T-helper 1 cell (primary cell): ENCODE measurements at places on chromosomes 6 and 20.

- no peak for DNase-seq
Measured at GRCh38 chr6:152697634-152698033, at the start of gene MYCT1. TSS of gene MYCT1 (plus strand) at chr6:152697897. CDS start at chr6:152697903, 6 bp downstream.

GRCh38 chr6:11754625-11755271, 23.9 kb downstream of the ADTRP start:
- DNase-seq = no peak

DNA sequence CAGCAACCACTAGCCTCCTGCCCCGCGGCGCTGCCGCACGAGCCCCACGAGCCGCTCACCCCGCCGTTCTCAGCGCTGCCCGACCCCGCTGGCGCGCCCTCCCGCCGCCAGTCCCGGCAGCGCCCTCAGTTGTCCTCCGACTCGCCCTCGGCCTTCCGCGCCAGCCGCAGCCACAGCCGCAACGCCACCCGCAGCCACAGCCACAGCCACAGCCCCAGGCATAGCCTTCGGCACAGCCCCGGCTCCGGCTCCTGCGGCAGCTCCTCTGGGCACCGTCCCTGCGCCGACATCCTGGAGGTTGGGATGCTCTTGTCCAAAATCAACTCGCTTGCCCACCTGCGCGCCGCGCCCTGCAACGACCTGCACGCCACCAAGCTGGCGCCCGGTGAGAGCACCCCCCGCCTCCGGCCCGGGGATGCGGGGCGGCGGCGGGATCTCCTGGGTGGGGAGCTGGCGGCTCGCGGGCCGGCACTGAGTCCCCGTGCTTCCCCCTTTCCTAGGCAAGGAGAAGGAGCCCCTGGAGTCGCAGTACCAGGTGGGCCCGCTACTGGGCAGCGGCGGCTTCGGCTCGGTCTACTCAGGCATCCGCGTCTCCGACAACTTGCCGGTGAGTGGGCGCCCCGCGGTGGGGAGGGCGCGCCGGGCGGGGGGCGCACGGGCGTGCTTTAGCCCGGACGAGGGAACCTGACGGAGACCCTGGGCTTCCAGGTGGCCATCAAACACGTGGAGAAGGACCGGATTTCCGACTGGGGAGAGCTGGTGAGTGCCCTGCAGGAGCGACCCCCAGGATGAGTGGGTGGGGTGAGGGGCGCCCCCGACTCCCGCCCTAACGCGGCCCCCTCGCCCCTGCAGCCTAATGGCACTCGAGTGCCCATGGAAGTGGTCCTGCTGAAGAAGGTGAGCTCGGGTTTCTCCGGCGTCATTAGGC, 585 bp downstream of the PIM1 start:
- DNase-seq = peak; percentile 68

DNA sequence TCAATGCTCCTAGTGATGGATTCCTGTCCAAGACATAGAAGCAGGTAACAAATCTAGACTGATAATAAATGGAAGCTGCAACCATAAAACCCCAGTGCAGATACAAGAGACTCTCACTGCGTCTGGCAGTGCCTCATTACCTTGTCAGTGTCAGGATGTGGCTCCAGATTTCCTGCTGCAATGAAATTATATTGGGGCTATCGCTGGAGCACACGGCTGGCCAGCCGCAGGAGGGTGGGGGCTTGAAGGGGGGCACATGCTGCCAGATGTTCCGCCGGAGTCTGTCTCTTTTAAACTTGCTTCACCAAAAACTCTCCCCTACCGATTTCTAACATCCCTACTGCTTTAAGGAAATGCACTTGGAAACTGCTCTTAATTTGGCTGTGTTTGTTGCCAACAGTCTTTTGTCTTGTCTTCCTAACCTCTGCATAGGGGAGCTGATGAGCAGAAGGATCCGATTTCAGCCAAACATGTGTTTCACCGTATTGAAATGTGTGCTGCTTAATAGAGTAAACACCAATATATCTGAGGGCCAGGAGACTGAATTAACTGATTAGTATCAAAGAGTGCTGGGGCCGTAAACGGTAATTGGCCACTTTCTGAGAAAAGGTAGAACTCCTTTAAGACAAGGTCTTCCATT, 102.2 kb upstream of the EXOC2 start:
- DNase-seq = no peak

DNA sequence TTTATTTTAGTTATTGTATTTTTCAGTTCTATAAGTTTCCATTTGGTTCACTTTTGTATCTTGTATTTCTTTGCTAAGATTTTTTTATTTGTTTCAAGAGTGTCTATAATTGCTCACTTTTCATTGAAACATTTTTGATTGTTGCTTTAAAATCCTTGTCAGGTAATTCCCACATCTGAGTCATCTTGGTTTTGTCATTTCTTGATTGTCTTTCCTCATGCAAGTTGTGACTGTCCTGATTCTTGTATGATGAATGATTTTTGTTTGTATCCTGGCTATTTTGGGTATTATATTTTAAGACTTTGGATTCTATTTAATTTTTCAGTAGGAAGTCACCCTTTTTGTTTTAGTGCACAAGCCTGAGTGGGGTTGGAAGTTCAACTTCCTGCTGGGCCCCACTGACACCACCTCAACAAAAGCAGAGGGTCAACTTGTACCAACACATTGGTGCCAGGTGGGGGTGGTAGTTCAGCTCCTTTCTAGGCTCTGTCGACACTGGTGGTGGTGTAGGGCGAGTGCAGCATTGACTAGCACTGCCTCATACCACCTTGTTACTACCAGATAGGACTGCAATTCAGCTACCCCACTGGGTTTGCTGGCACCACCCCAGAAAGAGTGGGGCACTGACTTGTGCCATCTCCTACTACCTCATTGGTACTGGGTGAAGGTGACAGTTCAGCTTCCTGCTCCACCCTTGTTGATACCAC, 8.8 kb downstream of the RSPH3 start:
- no peak for DNase-seq

DNA sequence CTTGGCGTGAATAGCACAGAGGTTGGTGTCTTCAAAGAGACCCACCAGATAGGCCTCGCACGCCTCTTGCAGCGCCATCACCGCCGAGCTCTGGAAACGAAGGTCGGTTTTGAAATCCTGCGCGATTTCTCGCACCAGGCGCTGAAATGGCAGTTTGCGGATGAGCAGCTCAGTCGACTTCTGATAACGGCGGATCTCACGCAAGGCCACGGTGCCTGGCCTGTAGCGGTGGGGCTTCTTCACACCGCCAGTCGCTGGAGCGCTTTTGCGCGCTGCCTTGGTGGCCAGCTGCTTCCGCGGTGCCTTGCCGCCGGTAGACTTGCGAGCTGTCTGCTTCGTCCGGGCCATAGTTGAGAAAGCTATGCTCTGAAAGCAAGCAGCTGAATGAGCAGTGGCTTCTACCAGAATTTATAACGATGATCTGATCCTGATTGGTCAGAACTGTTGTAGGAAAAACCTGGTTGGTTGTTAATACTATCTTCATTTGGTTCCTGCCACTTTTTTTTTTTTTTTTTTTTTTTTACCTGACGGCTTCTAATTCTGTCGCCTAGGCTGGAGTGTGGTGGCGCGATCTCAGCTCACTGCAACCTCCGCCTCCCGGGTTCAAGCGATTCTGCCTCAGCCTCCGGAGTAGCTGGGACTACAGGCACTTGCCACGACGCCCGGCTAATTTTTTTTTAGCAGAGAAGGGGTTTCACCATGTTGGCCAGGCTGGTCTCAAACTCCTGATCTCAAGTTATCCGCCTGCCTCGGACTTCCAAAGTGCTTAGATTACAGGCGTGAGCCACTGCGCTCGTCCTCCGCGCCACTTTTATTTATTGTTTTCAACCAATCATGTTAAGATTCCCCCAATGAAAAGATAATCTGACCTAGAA, 21.5 kb downstream of the OR2B2 start:
- DNase-seq = peak; percentile 72

GRCh38 chr20:61100489-61100888, 151.6 kb upstream of the CDH4 start:
- DNase-seq = no peak

- DNase-seq = no peak
Measured at GRCh38 chr6:104604685-104605084, 255.0 kb downstream of the HACE1 start.

DNA sequence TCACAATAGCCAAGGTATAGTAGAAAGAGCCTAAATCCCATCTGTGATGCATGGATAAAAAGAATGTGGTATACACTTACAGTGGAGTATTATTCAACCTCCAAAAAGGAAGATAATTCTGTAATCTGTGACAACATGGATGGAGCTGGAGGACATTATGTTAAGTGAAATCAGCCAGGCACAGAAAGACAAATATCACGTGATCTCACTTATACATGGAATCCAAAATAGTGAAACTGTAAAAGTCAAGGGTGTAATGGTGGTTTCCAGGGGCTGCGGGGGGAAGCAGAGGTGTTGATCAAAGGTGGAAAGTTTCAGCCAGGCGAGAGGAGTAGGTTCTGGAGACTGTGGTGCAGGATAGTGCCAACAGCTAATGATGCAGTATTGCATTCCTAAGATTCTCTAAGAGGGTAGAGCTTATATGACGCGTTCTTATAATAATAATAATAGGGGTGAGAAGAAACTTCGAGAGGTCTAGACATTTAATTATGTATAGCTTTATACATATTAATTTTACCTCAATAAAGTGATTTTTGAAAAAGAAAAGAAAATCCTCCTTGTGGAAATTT, 246.1 kb downstream of the FOXA2 start:
- DNase-seq = no peak

DNA sequence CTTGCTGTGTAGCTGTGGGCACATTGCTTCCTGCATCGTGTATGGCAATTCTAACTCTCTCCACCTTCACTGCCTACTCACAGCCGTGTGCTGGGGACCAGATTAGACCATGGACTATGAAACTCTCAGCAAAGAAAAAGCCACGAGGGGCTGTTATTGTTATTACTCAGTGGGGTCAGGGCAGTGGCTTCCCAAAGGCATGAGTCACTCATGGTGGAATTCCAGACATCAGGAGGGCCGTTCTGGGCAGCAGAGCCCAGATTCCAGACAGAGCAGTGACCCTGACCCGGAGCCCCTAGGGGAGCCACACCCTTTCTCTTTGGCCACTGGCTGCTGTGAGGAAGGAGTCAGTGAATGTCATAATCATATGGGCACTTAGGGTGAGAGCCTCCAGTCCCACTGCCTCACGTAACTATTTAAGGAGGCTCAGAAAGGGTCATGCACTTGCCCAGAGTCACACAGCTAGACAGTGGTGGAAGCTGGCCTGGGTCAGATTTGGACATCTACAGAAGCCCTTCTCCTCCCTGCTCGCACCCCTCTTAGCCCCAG, 22.2 kb upstream of the CCN5 start:
- DNase-seq = no peak

DNA sequence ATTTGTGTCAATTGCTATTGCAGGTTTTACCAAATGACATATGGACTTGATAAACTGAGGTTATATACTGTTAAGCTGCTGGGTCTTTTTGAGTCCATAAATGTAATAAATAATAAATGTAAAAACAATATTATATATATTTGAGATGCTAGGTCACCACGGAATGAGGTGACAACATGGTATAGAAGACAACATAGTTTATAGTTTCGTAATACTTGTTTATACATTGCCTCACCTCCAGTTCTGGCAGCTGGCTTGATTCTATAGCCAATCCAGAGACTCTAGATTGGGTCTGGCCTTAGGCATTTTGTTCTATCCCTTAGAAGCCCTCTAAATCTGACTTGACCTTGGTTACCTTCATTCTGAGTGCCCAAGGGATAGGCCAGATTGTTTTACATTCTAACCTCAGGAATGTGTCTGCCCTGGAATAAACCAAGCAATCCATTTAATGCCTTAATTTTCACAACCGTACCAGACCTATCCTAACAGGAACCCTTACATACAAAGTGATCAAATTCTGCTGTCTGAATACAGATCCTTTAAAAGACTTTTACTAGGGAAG, 61.5 kb upstream of the STXBP5 start:
- no peak for DNase-seq
